ENCODE measurements at places on chromosomes 1 and 21.

- DNase-seq = no peak
Measured at GRCh38 chr1:55456971-55457370, 241.8 kb upstream of the USP24 start.

DNA sequence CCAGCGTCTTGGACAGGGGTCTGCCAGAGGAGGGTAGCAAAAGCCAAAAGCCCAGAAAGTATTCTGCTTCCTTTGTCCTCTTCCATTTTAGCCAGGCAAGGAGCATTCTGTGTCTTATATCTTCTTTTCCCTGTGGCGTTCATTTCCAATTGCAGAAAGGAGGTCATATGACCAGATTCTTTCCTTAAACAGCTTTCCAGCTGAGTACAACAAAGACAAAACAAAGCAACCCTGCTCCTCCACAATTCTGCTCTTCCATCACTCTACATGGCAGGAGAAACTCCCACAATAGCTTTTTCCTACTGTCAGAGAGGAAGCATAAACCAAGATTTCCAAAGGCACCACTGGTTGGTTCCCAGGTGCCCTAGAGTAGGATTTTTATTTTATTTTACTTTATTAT lies 19.7 kb downstream of the ENSA start:
- peak; percentile 46 for DNase-seq

DNA sequence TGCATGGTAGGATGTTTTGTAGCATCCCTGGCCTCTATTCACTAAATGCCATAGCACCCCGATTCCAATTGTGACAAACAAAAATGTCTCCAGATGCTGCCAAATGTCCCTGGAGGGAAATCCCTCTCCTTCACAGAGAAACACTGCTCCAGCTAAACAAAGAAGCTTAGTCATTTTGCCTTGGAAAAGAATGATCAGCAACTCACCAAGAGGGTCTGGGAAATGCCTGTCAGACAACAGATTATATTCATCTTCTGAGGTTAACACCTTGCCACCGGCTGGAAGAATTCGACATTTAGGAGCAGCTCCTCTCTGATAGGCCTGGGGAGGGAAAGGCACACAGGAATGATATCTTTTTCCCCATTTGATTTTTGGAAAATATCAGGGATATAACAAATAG lies 84.4 kb downstream of the NIBAN1 start:
- no peak for DNase-seq

DNA sequence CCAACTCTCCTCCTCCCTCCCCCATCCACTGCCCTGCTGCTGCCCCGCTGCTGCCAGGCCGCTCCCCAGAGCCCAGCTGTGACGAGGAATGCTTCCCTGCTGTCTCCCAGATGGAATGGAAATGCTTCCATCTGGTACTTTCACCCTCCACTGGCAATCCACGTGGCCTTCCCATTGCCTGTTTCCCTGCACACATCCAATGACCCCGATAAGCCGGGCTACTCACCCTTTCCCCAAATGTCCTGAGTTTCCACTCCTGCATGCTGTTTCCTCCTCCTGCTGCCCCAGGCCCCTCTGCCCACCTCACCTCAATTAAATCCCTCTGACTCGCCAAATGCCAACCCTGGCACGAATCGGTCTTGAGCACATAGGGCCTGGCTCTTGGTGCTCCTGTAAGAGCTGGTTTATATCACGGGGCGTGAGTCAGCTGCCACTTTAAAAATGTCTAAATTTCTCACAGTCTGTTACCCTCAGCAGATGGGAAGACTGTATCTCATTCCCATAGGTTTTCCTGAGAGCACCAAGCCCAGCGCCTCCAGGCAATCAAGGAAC lies 36.4 kb downstream of the MRAP start:
- peak; percentile 62 for DNase-seq

GRCh38 chr1:94623560-94624148 lies 82.1 kb upstream of the F3 start:
- no peak for DNase-seq
